Osteocyte (in vitro differentiated cells): ENCODE measurements at places on chromosomes 11 and 22. TPM values are rescaled to one million over a fixed set of nuclear protein-coding genes. Genes with fewer than 3 reads are reported as not detected.

GRCh38 chr11:47434011-47434786, 8.0 kb upstream of the PSMC3 start:
- DNase-seq = no peak

- DNase-seq = no peak
These were observed 31.0 kb downstream of the IGSF9B start for GRCh38 chr11:133925756-133926155.

DNA sequence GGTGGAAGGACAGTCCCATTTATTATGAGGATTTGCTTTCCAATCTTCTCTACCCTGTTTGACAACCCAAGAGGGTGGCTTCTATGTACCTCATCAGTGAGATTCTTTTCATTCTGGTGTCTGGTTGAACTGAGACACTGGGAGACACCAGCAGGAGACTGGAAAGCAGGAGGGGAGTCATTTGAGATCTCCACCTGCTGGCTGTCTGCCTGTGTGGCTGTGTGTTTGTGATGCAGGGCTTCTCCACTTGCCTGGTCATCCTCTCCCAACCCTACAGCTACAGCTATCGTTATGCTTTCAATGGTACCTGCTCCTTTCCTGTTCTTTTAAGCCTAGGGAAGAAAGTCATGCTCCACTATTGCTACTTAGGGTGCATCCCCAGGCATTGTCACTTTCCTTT, 48.6 kb downstream of the MRGPRX1 start:
- no peak for DNase-seq

GRCh38 chr22:32634421-32634981, 159.9 kb downstream of the FBXO7 start:
- DNase-seq = no peak

DNA sequence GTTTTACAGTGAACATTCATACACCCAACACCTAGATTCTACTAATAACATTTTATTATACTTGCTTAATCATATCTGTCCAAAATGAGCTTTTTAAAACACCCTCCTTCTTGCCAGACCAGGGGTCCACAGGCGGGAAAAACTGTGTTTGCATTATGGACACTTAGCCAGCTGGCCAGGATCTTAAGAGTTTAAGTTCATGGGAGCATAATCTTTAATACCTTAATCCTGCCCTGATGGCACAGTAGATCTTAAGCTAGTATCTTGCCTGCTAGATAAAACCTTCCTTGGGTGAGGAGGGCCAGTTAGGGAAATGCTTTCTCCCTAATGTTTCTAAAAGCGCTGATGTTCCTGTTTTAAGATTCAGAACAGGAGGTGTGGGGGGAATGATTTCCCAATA, 13.1 kb upstream of the CCDC134 start:
- DNase-seq = no peak

- DNase-seq = no peak
These were observed 37.6 kb downstream of the RIBC2 start for GRCh38 chr22:45450921-45451651.

DNA sequence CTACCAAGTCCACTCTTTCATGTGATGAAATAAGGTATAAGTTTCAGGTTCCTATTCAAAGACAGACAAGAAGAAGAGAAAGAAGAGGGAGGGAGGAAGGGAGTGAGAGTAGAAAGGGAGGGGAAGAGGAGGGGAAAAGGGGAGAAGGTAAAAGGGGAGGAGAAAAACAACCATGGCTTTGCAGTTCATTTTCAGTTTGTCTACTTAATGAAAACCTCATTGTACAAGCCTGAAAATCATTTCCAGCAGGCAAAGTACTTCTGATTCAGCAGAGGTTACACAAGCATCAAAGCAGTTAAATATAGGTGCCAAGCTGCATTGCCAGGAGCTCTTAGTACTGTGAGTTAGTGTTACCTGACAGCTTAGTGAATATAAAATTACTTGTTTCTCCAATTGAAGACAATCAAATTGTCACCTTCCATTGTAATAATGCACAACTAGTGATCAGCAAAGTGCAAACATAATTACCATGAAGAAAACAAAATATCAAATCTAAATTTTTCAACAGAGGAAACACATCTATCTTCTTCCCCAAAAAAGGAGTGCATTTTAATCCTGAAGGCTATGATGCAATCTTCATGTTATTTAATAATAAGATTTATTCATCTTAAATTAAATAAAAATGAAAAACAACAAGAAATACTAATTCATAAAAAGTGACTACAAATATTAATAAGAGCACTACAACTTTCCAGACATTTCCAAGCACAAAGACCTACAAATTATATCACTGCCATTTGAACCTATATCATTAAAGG, 8.2 kb downstream of the SOX6 start:
- no peak for DNase-seq

DNA sequence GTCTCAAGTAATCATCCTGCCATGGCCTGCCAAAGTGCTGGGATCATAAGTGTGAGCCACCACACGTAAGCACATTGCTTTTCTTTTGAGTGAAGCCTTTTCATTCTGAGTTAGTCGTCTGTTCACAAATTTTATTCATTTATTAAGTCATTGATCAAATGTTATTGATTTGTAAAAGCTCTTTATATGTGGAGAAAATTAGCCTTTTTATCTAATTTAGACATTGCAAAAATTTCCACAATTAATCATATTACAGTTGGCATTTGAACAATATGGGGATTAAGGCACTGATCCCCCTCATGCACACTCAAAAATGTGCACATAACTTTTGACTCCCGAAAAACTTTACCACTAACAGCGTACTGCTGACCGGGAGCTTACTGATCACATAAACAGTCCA, 7.5 kb upstream of the EMID1 start:
- DNase-seq = no peak

DNA sequence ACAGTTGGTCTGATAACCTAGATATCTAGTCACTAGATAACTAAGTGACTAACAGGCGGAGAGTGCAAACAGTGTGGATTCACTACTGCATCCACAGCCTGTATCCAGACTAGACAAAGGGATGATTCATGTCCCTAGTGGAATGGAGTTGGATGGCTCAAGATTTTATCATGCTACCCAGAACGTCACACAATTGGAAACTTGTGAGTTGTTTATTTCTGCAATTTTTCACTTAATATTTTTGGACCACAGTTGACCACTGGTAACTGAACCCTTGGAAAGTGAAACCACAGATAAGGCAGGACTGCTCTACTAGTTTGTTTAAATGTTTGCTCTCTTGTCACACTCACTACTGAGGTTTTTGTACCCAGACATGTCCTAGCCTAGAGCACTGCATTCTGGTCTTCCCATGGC, 76.0 kb downstream of the UBASH3B start:
- DNase-seq = no peak

DNA sequence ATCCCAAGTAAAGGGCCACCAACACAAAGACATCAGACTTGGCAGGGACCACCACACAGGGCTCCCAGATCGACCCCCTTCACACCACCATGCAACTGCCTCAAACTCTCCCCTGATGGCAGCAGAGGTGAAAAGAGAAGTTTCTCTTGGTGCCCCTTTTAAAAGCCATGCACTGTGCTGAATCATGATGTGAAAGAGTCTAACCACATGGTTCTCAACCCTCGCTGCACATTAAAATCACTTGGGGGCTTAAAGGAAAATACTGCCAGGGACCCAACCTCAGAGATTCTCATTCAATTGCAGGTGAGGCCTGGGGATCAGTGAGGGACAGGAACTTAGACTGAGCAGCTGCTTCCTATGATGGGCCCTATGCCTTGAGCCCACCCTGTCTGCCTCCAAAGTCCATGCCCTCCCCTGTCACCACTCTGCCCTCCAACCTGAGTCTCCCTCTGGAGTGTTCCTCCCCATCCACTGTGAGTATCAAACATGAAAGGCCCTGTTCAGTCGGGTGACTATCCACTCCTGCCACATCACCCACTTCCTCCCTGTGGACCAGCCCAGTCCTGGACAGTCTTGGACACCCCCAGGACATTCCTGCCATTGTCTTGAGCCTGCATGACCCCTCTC, 40.8 kb downstream of the PLEKHA7 start:
- no peak for DNase-seq

GRCh38 chr11:61279934-61280659, 15.0 kb downstream of the VWCE start:
- DNase-seq = no peak

- DNase-seq = no peak
These were observed 27.9 kb upstream of the RBMXL2 start for GRCh38 chr11:7060868-7061267.

FAT3 gene
- 12.3 and 13.2 TPM in 2 replicates for total RNA-seq

SMTNL1 gene
- not detected in 2 replicates for total RNA-seq

C11orf87 gene
- total RNA-seq = 8.6 and 9.0 TPM in 2 replicates

OR52N4 gene
- total RNA-seq = not detected in 2 replicates

CSF2RB gene
- not detected in 2 replicates for total RNA-seq

DCDC1 gene
- not detected in 2 replicates for total RNA-seq
